ENCODE measurements at places on chromosomes 13 and 19.

GRCh38 chr13:98791611-98792010 lies 39.1 kb upstream of the SLC15A1 start:
- no peak for DNase-seq

- DNase-seq, result no peak
Measured at GRCh38 chr19:51123802-51124201, 904 bp upstream of the SIGLEC9 start.

GRCh38 chr13:87677043-87677495 lies 5.9 kb downstream of the SLITRK5 start:
- no peak for DNase-seq

DNA sequence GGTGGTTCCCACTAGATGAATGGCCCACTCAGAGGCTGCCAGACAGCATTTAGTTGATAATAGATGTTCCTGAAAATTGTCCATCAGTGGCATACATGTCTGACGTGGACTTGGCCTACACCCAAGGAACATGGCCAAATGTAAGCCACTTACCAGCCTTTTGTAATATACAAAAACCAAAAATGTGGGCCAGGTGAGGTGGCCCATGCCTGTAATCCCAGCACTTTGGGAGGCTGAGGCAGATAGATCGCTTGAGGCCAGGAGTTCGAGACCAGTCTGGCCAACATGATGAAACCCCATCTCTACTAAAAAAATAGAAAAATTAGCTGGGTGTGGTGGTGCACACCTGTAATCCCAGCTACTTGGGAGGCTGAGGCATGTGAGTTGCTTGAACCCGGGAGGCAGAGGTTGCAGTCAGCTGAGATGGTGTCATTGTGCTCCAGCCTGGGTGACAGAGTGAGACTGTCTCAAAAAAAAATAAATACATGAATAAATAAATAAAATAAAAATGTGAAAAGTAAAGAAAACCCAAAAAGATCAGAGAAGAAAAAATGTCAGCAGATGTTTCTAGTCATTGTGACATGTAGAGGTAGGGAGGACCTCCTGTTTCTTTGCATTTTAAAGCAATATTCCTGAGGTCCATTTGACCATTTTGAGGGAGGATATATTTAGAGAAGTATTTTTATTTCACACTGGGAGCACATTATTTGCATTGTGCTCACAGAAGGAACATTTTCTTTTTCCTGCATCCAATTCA lies 7.1 kb upstream of the WTIP start:
- no peak for DNase-seq

DNA sequence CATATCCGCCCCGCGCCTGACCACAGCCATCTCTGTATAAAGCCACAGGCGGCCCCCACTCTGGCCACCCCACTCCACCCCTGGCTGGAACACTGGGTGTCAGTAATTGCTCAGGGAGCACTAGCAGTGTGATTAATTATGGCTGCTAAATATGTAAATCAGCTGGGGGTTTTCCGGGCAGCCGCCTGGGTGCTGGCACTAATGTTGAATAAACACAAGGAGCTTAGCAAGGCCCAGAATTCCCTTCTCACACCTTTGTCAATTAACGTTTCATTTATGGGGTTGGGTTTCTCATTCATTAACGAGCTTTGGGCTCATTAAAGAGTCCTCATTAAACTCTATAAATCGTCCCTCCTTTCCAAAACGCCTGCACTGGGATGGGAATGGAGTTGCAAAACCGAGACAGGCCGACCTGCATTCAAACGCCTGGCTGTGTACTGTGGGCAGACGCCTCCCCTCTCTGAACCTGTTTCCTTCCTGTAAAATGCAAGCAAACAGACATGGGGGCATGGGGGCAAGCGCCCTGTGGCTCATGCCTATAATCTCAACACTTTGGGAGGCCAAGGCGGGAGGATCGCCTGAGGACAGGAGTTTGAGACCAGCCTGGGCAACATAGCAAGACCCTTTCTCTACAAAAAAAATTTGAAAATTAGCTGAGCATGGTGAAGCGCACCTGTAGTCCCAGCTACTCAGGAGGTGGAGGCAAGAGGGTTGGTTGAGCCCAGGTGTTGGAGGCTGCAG lies 17.7 kb upstream of the OLFM2 start:
- no peak for DNase-seq

DNA sequence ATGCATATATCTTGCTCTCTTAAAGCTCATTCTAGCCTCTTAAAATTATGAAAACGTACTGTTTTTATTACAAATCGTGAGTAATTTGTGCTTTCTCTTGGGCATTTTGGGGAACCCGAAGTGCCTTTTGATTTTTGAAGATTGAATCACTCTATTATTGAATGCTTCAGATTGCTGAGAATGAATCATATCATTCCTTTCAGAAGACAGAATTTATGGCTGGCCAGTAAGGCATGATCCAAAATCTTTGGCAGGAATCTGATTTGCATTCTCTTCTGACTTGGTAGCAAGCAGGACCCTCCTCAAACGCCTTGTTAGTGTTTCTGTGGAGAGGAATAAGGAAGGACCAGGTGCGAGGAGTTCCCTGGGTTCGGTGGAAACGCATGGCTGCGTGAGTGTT lies 49.5 kb downstream of the STARD13 start:
- DNase-seq, result no peak

GRCh38 chr19:44574186-44574950 lies 39.0 kb upstream of the IGSF23 start:
- no peak for DNase-seq

DNA sequence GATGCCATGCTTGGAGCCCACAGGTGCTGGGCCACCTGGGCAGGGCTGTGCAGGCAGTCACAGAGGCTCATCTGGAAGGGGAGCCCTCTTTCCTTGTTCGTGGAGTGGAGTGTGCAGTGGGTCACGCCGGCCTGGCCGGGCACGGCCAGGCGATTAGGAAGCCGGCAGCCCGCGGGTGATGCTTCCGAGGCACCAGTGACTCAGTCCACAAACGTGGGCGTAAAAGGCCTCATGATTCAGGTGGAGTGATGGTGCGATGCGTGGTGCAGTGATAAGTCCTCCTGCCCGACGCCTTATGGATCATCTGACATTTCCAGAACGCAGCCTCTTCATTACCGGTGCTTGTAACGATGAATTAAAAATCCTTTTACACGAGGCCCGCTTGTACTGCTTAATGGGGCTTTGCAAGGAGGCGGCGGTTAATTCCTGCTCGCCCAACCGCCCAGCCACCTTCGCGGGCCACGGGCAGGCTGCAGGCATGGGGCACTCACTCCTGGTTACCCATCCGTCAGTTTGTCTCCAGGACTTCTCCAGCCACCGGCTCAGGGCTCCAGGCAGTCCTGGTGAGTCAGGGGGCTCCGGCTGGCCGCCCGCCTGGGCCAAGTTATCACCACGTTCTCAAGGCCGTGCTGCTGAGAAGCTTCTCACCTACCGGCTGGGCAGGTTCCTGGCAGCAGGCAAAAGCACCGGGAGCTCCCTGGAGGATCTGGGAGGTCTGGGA lies 172.4 kb downstream of the KDM4B start:
- DNase-seq, result no peak

GRCh38 chr13:25295228-25295627 lies 6.2 kb upstream of the NUP58 start:
- no peak for DNase-seq

- DNase-seq, result no peak
Measured at GRCh38 chr13:22454586-22454985, 726.2 kb upstream of the SGCG start.

DNA sequence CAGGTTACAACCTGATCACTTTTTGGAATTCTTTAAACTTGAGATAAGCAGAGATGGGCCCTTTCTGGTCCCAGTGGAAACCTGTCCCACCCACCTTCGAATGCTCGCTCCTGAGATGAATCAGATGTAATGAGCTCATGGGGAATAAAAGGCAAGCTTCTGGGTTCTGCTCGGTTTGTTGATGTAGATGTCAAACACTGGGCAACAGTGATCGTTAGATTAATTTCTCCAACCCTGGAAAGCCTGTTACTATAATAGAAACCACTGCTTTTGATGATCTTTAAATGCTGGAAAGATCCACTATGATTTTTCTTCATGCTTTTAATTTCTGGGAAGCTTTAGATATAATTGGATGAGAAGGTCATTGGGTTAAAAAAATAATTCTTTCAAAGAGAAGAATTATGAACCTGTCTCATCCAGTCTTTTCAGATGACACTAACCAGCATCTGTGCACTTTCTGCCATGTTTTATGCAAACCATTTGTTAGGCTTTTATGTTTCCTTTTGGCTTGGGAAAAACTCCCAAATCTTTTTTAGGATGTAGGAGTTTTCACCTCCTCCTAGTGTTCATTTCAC lies 49.3 kb downstream of the B3GLCT start:
- DNase-seq, result no peak

DNA sequence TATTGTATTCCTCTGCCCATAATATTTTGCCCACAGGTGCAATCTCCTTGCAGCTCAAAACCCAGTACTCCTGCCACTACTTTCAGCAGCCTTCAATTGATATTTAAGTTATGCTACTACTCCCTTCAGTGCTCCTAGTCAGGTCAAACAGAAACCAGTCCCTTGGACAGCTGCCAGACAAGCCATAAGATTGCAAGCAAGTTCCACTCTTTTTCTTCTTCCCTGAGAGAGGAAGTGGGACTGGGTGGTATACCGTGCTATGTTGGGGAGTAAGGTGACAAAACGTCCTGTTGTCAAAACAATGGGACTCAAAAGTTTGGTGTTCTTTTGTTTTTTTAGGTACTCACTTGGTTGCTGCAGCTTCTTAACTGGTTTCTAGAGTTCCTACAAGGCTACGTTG lies 63.1 kb upstream of the FRY start:
- peak; percentile 22 for DNase-seq

GRCh38 chr13:104534847-104535246 lies 1468.6 kb upstream of the SLC10A2 start:
- DNase-seq, result peak; percentile 3

DNA sequence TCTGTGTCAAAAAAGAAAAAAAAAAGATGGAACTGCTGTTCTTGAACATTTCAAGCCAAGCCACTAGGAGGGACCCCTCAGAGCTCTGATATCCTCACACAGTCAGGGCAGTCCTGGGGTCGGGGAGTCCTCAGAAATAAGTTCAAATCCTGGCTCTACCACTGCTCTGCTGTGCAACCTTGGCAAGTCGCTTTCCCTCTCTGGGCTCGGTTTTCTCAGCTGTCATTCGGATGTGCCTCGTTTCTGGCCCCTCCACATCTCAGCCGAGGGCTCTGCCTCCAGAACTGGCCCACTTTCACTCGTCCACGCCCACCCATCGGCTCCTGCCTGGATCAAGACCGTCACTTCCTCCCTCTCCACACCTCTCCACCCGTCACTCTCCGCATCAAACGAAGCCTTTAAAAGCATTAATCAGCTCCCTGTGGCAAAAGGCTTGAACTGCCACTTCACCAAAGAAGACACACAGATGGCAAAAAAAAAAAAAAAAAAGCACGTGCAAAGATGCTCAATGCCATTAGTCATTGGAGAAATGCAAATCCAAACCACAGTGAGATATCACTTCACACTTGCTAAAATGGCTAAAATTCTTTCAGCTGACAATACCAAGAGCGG lies 7.4 kb upstream of the ZNRF4 start:
- no peak for DNase-seq

GRCh38 chr19:41276231-41276630 lies 12.1 kb downstream of the HNRNPUL1 start:
- DNase-seq, result peak; percentile 37

DNA sequence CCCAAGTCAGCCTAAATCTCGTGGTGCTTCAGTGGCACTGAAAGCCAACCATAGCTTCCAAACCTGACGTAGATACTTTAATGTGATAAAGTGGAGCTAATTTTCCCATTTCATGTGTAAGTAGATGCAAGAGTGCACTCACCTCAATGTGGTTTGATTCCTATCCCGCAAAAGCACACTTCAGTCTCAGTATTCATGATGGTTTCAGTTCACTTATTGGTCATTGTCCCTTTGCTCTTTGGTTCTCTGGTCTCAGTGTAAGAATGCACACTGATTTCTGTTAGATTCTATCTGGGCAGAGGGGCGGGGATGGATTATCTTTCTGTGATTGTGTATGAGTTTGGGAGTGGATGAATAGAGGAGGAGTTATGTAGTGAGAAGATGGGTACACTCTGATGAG lies 340.6 kb downstream of the KCNRG start:
- no peak for DNase-seq

DNA sequence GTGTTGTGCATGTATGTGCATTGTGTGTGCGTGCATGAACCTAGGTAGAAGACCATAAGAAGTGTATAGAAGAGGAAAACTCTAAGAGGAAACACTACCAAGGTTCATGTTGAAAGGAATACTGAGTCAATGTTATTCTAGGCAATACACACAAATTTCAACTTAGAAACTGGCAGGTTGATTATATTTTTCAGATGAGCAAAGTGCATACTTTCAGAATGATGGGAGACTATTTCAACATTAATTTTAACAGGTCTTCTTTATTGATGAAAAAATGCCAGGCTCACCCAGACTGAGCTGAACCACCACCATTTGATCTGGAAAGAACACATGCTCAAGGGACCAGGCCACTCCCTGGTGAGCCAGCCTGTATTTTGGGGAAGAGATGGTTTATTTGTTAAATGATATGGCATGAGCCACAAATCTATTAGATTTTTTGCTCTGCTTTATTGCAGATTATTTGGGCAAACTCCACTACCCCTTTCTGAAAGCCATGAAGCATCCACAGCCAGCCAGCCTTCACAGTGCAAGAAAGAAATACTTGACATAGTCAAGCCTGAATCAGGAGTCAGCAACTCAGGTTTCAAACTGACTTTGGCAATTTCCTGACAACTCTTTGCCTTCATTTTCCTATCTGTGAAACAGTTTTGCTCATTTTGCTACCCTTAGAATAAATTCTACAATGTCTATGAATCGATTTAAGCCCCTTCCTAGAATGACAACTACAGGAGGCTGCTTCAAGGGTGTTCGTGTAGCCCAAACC lies 368.9 kb downstream of the COG6 start:
- DNase-seq, result no peak

Data from hematopoietic multipotent progenitor cell treated with erythropoietin and hydrocortisone succinate and interleukin-3 and kit ligand, for 6 days (in vitro differentiated cells).